ENCODE measurements at places on chromosomes 12 and 14.

DNA sequence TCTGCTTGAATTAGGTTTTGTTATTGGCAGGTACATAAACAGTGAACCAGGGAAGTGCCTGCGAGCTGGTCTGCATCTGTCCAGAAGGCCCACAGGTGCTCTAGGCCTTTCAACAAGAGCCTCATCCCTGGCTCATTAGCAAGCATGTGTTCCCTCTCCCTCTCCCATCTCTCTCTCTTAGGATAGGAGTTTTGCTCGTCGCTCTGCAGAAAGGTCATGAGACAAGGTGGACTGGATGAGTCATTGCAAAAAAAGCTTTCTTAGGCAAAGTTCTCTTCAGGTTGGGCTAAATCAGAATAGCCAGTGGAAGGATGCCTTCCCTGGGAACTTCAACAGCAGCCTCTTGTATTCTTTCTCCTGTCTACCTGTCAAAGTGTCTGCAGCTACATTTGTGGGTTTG is 14.6 kb upstream of the PRMT8 start:
- no peak for DNase-seq

- DNase-seq: no peak
Measured at GRCh38 chr12:67761566-67761965, 113.0 kb downstream of the DYRK2 start.

DNA sequence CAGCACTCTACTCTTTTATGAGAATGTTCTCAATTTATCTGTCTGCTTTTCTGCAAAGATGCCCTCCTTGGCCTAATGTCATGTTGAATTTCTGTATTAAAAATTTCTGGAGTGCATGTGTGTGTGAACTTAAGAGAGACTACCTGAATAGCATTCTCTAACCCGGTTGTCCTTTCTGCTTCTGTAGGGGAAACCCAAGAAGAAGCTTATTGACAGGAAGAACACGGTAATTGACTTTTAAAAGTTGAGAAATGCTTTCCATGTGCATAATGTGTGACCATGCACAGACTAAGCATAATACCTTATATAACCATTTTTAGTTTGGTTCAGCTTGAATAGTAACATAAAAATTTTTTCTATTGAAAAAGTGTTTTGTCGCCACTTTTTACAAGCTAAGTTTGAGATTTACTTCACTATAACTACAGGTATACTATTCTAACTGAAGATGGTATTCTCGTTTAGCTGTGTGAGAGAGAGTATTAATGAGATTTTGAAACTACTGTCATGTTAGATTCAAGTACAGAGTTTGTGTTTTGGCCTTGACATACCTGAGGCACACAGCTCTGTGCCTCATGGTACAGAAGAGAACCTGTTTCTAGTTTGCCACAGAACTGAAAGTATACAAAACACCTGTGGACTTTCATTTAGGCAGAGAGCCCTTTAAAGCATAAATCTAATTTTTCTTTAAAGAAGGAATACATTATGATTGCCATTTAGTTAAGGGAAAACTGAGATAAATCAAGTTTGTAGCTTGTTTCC is 96.8 kb downstream of the TTLL5 start:
- no peak for DNase-seq

DNA sequence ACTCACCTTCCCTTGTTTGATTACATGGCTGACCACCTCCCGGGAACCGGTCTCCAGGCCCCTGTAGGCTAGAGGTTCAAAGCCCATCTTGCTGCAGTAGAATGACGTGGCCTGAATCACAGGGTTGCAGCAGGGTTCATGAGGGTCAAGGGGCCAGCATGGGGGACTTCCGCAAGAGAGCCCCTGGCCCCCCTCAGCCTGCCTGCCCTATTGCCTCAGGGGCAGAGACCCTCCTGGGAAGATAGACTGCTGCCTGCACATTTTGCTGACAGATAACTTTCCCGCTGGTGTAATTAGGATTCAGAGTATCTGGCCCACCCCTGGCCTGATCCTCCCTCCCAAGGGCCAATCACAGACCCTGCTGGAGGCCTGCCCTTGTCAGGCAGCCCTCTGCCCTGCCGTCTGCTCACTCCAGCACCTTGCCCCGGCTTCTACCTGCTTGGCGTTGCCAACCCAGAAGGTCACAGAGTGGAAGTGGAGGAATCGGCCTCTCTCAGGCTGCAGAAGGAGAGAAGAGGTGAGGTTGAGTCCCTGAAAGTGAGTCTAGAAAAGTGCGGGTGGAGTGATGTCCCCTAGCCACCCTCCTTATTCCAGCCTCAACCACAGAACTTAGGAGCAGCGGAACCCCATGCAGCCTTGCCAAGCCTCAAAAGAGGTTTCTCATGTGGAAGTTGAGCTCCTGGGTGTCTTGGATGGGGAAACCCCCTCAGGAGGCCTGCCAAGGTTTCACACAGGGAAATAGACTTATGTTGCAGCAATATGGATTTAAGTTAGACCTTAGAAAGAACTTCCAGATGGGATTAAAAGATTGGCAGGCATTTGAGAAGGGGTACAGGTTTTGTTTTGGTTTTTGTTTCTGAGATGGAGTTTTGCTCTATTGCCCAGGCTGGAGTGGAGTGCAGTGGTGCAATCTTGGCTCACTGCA is 1.1 kb downstream of the HPD start:
- DNase-seq: no peak

- no peak for DNase-seq
Measured at GRCh38 chr12:122366685-122367475, 55.6 kb downstream of the CLIP1 start.

DNA sequence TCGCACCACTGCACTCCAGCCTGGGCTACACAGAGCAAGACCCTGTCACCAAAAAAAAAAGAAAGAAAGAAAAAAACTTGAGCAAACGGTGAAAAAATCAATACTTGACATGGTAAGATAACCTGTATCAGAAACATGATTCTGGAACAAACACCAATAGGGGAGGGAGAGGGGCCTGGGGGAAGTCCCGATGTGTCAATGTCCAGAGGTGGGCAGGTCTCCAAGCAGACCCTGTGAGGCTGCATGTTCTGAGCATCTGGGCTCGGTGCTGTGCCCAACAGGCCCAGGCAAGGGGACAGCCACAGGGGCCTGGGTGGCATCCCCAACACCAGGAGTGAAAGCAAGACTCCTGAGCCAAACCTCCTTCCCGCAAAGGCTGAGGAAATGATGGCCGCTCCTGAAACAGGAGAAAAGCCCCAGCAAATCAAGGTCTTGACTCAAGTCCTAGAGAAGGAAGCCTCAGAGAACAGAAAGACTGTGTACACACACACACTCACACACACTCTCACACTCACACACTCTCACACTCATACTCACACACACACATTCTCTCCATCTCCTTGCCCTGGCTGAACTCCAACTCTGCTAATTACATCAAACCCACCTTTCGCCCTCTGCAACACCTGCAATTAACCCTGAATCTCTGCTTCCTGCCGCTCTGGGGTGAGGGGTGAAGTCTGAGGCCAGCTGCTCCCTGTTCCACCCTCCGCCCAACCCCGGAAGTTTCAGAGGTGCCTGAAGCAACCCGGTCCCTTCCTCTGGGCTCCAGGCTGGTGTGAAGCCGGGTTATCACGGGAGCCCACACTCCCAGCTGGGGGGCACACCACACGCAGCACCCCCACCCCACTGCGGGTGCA is 20.4 kb downstream of the CCDC88C start:
- DNase-seq: peak; percentile 76
